ENCODE measurements at places on chromosomes 12 and 14. TPM values are rescaled to one million over a fixed set of nuclear protein-coding genes. Genes with fewer than 3 reads are reported as not detected.
A peak's percentile ranks its signal among the peaks of the same experiment; 100 is the strongest.

GLS2 gene
- 2.0 TPM for polyA plus RNA-seq

OR6C1 gene
- polyA plus RNA-seq, result not detected

TAS2R31 gene
- polyA plus RNA-seq, result 2.0 TPM

EML5 gene
- 2.1 TPM for polyA plus RNA-seq

WNT5B gene
- 6.6 TPM for polyA plus RNA-seq

KLHL33 gene
- 0.90 TPM for polyA plus RNA-seq

- no peak for DNase-seq
Measured at GRCh38 chr14:88256997-88257950, 65.8 kb downstream of the KCNK10 start.

- DNase-seq, result no peak
Measured at GRCh38 chr14:21631084-21631483, 3.7 kb downstream of the OR10G2 start.

- DNase-seq, result no peak
Measured at GRCh38 chr14:54660604-54661111, 93.7 kb downstream of the SAMD4A start.

DNA sequence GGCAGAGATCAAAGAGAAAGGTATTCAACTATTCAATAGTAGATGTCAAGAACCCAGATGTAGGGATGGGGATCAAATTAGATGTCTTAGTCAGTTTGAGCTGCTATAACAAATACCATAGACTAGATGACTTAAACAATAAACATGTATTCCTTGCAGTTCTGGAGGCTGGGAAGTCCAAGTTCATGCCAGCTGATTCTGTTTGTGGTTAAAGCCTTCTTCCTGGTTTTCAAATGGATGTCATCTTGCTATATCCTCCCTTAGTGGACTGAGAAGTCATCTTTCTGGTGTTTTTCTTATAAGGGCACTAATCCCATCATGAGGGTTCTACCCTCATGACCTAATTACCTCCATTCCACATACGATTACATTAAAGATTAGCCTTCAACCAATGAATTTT, 19.5 kb upstream of the MGST1 start:
- no peak for DNase-seq

DNA sequence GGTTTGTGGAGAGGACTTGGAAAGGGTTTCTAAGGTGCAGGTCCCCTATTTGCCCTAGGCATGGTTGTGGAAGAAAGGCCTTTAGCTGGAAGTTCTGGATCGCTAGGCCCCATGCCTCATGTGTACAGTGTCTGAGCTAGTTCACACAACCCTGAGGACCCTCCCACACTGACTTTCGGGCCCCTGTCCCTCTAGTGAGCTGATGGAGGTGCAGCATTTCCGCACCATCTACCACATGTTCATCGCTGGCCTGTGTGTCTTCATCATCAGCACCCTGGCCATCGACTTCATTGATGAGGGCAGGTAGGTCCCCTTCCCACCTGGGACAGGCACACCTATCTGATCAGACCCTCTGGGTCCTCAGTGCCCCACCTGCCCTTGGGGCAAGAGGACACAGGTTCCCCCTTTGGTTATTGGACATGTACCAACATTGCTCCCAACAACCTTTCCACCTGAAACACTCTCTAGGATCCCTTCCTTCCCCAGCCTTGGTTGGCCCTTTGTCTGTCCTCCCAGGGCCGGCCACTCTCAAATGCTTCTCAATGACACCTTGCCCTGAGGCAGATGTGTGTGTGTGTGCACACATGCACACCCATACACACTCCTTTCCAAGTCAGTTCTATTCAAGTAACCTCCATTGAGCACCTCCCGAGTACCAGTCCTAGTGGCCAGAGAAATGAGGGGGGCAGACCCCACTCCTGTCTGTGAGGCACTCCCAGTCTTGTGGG, 2.6 kb downstream of the SOAT2 start:
- DNase-seq, result no peak

GRCh38 chr14:96705422-96706092, 91.6 kb upstream of the VRK1 start:
- no peak for DNase-seq

DNA sequence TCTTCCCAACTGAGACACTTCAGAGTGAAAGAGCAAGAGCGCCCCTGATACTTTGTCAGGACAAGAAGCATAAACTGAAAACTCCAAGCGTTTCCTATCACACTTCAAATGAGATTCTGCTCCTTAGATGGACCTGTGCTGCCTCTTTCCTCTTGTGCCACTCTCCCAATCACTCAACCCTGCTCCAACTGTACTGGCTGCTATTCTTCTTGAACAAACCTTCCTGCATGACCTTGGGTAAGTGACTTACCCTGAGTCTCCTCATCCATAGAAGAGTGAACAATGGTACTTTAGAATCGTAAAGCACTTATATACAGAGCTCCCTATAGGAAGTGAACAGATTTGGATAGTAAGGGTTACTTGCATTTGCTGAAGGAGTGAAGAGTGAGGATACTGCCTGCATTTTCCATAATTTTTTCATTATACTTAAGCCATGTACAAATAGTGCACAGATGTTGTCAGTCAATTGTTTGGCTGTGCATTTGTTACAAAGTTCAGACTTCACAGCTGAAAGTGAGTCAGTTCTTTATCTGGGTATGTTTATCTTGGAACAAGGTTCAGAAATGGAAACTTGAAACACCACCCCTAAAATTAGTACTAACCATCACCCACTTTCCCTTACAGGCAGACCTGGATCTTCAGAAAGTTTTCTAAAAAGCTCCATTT, 10.8 kb downstream of the MTERF2 start:
- no peak for DNase-seq

DNA sequence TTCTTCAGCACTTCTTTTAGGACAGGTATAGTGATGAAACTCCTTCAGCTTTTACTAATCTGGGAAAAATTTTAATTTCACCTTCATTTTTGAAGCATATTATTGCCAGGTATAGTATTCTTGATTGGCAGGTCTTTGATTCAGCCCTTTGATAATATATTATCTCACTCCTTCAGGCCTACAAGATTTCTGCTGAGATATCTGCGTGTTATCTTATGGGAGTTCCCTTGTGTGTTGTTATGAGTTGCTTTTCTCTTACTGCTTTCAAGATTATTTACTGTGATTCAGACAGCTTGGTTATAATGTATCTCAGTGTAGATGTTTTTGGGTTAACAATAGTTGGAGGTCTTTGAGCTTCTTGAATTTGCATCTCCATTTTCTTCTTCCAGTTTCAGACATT, 87.4 kb downstream of the ATF7IP start:
- no peak for DNase-seq

DNA sequence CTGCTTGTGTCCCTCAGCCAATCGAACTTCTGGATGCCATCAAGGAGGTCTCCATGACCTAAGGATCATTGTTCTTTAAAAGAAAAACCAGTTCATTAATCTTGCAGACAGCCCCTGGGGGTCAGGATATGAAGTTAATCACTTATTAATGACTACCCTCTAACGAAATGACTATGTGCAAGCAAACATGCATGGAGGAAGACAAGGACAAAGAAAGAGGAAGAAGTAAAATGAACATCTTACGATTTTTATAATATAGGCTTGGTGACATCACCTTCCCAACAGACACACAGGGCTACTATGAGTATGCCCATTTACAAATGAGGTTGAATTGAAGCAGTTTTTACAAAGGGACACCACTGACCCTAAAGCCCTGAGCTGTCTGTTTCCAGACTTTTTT, 111.1 kb upstream of the AMIGO2 start:
- DNase-seq, result no peak

- no peak for DNase-seq
Measured at GRCh38 chr12:111024205-111024801, 103.9 kb upstream of the MYL2 start.

- no peak for DNase-seq
Measured at GRCh38 chr12:79296133-79296532, 394.6 kb downstream of the PAWR start.

- peak; percentile 91 for DNase-seq
Measured at GRCh38 chr14:91510171-91511042, at the start of gene PPP4R3A. Gene PPP4R3A, minus strand, starts transcription at chr14:91510310. Its CDS starts 663 bp downstream, at chr14:91509647.

- DNase-seq, result no peak
Measured at GRCh38 chr14:69481815-69482568, 2.5 kb upstream of the PLEKHD1 start.

DNA sequence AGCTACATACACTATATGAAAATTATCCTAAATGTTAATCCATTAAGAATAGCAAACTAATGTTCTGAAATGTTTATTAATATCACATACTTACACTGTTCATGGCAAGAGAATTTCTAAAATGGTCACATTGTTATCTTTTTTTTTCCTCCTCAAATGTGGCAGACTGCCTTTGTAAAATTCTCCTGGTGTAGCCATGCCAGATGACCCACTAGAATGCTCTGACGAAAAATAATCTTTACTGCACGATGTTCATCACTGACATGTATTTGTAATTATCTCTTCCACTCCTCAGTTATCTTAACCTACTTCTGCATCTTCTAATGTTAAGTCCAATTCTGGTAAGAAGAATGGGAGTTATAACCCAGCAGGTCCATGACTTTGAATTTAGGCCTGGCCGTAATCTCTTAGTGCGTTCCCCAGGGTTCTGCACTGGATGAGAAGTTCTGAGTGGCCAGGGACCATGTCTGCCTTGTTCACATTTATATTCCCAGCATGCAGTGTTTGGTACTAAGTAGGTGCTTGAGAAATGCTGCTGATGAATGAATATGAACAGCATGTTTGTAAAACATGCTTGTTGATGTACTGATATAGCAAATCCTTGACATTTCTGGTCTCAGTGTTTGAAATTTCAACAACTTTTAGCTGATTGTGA, 46.7 kb downstream of the NOPCHAP1 start:
- no peak for DNase-seq

- no peak for DNase-seq
Measured at GRCh38 chr12:26646571-26646970, 186.4 kb downstream of the ITPR2 start.

- DNase-seq, result no peak
Measured at GRCh38 chr14:103206836-103207387, 83.7 kb downstream of the TNFAIP2 start.

- no peak for DNase-seq
Measured at GRCh38 chr12:58602179-58602578, 318.1 kb downstream of the LRIG3 start.

DNA sequence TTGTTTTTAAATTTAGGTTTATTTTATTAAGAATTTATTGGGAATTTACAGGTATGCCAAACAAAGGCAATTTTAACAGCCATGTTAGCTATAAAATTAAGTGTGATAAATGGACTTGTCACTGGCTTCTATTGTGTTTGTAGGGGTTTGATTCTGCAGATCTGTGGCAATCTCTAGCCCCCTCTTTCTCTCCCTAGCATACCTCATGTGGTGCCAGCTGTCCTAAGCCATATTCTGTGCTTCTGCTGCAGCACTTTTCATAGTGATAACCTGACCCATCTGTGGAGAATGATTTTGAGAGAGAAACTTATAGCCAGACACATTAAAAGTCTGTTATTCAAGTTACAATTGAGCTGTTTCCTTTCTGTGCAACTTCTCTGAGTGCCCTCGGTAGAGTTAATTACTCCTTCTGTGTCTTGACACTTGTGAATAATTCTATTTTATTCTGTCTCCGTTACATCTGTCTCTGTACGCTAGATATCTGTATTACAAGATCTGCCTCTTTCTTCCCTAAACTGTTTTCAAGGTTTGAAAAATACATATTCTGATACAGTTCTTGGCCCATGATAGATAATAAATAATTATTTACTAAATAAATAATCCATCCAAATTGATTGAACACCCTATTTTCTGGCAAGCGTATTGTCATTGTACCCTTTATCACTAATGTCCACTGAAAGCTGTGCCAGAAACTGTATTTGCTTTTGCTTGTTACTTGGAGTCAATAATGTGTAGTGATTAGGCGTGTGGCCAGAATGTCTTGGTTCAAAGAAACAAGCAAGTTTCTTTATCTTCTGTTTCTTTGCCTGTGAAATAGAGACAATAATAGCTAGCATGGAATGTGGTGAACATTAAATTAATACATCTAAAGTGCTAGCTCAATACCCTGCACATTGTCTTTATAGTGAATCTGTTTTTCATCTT, 40.0 kb downstream of the FRS2 start:
- no peak for DNase-seq
